Adrenal gland (tissue), 19 donors: ENCODE measurements at places on chromosomes 16 and 17. TPM values are rescaled to one million over a fixed set of nuclear protein-coding genes. Genes with fewer than 3 reads are reported as not detected.

DNA sequence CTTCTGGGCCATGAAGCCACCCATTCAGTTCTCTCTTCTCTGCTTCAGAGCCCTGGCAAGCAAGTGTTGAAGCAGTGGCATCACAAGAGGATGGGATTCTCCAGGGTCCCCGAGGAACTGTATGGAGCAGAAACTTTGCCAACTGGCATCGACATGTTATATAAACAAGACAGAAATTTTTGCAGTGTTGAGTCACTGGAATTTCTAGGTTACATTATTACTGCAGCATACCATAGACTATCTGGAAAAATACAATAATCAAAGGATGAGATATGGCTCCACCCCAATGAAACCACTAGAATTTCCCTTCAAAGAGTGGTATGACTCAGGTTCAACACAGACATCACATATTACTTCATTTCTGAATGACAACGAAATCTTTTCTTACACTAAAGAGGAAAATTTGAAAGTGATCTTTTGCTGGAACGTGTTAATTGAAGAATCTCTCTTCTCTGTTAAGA is 343.0 kb upstream of the DYNLRB2 start:
- no peaks in the 10 kb centered on the region for H3K4me1 ChIP-seq
- H3K27ac ChIP-seq = no peak overlapping the region
- no peaks in the 10 kb centered on the region for H3K27me3 ChIP-seq
- no peak for DNase-seq
- H3K36me3 ChIP-seq = no peaks in the 10 kb centered on the region

Gene CACNG3
- not detected for total RNA-seq

Gene DRC7
- total RNA-seq = not detected

Gene BCL6B
- 8.5 TPM for total RNA-seq

Gene ITGB3
- total RNA-seq = 0.61 TPM

Gene ABCC6
- 13.9 TPM for total RNA-seq
